ENCODE measurements at places on chromosomes 11 and 22. TPM values are rescaled to one million over a fixed set of nuclear protein-coding genes. Genes with fewer than 3 reads are reported as not detected.

DNA sequence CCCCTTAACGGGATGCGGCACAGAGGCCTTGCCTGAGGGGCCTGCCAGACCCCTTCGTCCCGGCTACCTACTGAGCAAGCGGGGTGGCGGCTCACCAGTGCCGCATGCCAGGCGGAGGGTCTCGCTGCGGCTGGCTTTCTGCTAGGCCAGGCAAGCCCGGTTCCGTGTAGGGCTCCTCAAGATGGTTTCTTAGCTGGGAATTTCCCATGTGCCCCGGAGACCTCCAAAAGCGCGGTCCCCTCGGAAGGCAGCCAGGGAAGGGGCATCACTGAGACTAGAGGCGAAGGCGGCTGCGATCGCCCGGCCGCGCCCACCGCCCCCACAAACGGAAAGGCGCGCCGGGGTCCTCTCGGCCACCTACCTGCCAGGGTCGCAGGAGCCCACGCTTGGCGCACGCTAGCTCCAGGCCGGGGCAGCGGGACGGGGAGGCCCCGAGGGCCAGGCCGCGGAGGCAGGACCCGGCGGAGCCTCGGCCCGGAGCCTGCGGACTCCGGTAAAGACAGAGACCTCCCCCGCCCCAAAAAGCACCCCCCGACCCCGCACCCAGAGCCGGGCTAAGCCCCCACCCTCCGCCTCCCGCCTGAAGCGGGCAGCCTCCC is 23.8 kb downstream of the MICAL3 start:
- peak overlapping the region; percentile 98 for H3K27ac ChIP-seq
- no peak for DNase-seq
- no peaks in the 10 kb centered on the region for H3K27me3 ChIP-seq
- H3K4me3 ChIP-seq = peak overlapping the region; percentile 78
- H3K36me3 ChIP-seq = no peaks in the 10 kb centered on the region

DNA sequence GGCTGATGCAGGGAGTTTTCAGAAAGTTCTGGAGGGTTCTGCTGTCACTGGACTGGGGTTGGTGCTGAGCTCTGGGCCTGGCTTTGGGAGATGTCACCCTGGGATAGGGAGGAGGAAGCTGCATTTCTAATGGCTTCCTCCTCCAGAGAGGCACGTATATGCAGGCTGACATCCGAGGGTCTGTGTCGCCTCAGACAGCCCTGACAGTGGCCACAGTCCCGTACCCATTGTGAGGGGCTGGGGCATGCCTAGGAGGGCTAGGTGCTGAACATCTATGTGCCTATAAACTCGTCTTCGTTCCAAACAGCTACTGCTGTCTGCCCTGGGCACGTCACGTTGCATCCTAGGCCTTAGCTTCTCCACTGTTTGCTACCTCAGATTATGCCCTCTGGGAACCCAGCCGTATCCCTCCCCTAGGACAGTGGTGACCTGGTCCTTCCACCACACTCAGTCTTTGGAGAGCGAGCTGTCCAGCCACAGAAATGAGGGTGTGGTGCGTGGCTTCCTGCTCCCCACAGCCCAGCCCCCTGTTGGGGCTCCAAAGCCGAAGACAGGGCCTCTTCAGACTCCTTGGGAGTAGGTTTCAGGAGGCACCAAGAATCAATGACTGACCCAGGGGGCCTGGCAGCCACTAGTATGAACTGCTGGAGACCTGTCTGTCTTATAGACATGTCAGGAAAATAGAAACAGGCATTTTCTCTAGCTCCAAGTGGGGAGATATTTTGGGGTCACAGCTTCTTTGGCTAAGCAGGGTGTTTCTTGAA is 26.4 kb downstream of the ADAMTS15 start:
- H3K4me1 ChIP-seq = peaks cover 10% of the 10 kb centered on the region
- H3K36me3 ChIP-seq = no peaks in the 10 kb centered on the region
- no peaks in the 10 kb centered on the region for H3K27me3 ChIP-seq

GRCh38 chr11:64306876-64307622 is 1.7 kb downstream of the ESRRA start:
- peaks cover 9% of the 10 kb centered on the region for H3K4me1 ChIP-seq
- peak overlapping the region; percentile 95 for H3K27ac ChIP-seq
- H3K27me3 ChIP-seq = no peaks in the 10 kb centered on the region
- no peak overlapping the region for H3K4me3 ChIP-seq
- no peaks in the 10 kb centered on the region for H3K36me3 ChIP-seq

DNA sequence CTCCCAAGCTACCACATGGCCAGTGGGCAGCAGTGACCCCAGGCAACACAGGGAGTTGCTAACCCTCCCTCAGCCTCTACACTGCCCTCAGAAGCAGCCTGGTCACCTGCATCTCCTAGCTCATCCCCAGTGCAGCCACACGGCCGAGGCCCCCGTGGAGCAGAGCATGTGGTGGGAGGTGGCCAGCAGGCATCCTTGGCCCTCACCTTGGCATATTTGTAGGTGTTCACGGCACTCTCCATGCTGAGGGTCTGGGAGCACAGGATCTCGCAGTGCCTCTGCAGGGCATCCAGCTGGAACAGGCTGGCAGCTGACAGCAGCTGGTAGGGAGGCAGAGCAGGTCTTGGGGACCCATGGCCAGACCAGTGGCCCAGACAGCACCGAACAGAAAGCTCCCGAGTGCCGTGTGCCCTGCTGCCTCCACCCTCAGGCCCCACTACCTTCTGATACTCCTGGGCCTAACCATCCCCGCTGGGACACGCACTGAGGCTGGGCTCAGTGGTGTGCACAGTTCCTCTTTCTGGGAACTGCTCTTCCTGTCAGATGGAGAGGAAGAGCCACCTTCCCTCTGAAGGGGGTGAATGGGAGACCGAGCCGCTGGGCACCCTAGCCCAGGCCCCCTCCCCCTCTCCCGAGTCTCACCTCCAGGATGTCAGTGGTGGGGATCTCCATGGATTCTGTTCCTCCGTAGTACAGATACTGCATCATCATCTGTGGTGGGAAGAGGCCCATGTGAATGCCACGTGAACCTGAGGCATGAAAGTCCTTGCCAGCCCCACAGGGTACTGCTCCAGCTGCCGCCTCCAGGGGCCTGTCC is 48.8 kb downstream of the NAT10 start:
- no peak overlapping the region for H3K4me3 ChIP-seq
- H3K27ac ChIP-seq = no peak overlapping the region
- DNase-seq = no peak
- H3K4me1 ChIP-seq = peaks cover 9% of the 10 kb centered on the region
- H3K36me3 ChIP-seq = no peaks in the 10 kb centered on the region
- H3K27me3 ChIP-seq = no peaks in the 10 kb centered on the region

DNA sequence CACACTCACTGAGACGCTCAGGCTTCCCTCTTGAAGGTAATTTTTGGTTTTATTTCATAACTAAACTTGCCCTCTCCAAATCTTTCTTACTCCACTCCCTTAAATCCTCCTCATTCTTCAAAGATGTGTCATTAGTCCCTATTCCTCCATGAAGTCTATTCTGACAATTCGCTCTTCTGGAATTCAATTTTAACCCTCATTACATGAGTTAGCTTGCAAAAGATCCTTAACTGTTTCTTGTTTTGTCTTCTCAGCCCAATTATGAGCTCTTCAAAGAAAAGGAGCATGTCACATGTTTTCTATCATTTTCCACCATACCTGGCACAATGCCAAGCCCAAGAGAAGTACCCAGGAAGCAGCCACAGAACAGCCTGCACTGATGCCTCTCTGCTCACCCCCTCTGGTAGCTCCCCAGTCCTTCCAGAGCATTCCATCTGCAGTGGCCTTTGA is 13.0 kb downstream of the GALNT18 start:
- DNase-seq = no peak
- H3K27me3 ChIP-seq = no peaks in the 10 kb centered on the region
- H3K4me3 ChIP-seq = no peak overlapping the region
- H3K27ac ChIP-seq = no peak overlapping the region

GRCh38 chr22:49147617-49148175 is 680.0 kb downstream of the BRD1 start:
- H3K27me3 ChIP-seq = no peaks in the 10 kb centered on the region
- no peak overlapping the region for H3K27ac ChIP-seq
- no peaks in the 10 kb centered on the region for H3K4me1 ChIP-seq
- H3K36me3 ChIP-seq = no peaks in the 10 kb centered on the region

- no peak for DNase-seq
- H3K27me3 ChIP-seq = no peaks in the 10 kb centered on the region
- H3K27ac ChIP-seq = no peak overlapping the region
These were observed 35.1 kb upstream of the PDGFD start for GRCh38 chr11:104199053-104199452.

PEX16 gene
- polyA plus RNA-seq = 7.6 TPM

CBL gene
- 6.2 TPM for polyA plus RNA-seq

OR8A1 gene
- not detected for polyA plus RNA-seq

LRRC55 gene
- polyA plus RNA-seq = 0.08 TPM

DEFB131B gene
- polyA plus RNA-seq = not detected

TYMP gene
- 90.3 TPM for polyA plus RNA-seq

PRDM11 gene
- polyA plus RNA-seq = 3.3 TPM

OR52I2 gene
- polyA plus RNA-seq = not detected
